ENCODE measurements at places on chromosomes 4 and X.
A peak's percentile ranks its signal among the peaks of the same experiment; 100 is the strongest.

- DNase-seq, result no peak
Measured at GRCh38 chr4:67437974-67438713, 107.2 kb downstream of the CENPC start.

DNA sequence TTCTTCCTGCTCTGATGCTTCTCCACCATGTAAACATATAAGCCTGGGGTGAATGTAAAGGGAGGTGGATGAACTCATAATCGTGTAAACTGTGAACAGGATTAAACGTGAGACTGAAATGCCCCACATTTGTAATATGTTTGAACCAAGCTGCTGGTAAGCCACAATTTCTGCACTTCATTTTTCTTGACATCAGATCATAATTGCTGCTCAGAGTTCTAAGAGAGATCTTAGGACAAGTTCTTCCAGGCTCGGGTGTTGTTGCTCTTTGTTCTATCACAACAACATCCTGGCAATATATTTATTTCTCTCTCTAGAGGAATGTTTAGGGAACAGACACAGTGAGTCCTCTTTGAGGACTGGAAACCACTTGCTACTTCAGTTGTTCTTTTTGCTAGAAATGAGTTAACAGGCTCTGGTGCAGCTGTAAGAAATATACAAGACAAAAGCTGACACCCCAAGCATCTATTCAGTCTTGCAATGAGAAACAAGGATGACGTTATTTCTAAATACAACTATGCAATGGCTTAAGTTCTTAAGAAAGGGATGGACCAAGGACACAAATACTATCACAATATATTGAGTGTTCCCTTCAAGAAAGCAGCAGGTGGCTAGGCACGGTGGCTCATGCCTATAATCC lies 59.6 kb downstream of the LNX1 start:
- DNase-seq, result no peak

DNA sequence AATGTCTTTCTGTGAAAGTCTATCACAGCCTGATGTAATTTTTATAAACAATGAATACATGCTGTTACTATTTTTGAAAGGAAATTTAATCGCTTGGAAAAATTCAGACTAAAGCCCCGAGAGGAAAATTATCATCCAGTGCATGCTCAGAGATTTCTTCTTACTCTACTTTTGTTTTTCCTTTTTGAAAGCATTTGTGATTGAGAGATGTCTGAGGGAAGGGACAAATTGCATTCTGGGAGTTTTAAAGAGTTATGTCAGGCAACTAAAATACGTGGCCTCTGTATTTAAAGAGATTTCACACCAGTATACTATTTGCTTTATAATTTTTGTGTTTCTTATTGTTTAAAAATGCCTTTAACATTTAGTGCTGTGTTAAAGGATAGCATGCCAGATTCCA lies 1.4 kb upstream of the ZFX start:
- DNase-seq, result no peak

GRCh38 chrX:5681159-5681558 lies 547.5 kb downstream of the NLGN4X start:
- peak; percentile 6 for DNase-seq

- DNase-seq, result no peak
Measured at GRCh38 chrX:46713672-46714490, 45.0 kb downstream of the SLC9A7 start.

DNA sequence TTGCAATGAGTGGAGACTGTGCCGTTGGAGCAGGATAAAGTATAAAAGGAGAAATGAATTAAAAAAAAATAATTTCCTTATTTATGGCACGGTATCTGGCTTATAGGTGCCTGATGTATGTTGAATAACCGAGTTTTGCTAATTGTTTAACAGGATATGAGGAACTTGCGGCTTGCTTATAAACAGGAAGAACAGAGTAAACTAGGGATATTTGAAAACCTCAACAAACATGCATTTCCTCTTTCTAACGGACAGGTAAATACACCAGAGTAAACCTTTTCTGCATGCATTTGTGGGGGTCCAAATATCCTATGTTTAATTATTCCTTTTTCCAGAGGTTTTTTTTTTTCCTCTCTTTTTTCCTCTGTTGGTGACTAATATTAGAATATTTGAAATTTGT lies 36.8 kb downstream of the MTMR1 start:
- no peak for DNase-seq

Measured in SK-N-DZ (cell line).